Mesothelial cell of epicardium (in vitro differentiated cells): ENCODE measurements at places on chromosomes 13 and 19. TPM values are rescaled to one million over a fixed set of nuclear protein-coding genes. Genes with fewer than 3 reads are reported as not detected.
A peak's percentile ranks its signal among the peaks of the same experiment; 100 is the strongest.

DNA sequence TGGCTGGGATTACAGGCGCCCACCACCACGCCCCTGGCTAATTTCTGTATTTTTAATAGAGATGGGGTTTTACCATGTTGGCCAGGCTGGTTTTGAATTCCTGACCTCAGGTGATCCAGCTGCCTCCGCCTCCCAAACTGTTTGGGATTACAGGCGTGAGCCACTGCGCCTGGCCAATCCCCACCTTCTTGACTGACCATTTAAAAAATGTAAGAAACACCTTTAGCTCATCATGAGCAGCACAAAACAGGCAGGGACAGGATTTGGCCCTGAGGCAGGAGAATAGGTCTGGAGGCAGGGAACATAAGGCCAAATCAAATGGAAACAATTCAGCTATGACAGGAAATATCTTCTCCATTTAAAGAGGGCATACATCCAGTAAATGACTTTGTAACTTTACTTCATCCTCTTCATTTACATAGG, 1.4 kb upstream of the MPV17L2 start:
- H3K27ac ChIP-seq, result peak overlapping the region; percentile 95
- H3K4me3 ChIP-seq, result peak overlapping the region; percentile 82
- H3K4me1 ChIP-seq, result peaks cover 17% of the 10 kb centered on the region
- H3K36me3 ChIP-seq, result no peaks in the 10 kb centered on the region
- H3K27me3 ChIP-seq, result no peaks in the 10 kb centered on the region

The FGF21 gene
- total RNA-seq, result not detected in 3 replicates

DNA sequence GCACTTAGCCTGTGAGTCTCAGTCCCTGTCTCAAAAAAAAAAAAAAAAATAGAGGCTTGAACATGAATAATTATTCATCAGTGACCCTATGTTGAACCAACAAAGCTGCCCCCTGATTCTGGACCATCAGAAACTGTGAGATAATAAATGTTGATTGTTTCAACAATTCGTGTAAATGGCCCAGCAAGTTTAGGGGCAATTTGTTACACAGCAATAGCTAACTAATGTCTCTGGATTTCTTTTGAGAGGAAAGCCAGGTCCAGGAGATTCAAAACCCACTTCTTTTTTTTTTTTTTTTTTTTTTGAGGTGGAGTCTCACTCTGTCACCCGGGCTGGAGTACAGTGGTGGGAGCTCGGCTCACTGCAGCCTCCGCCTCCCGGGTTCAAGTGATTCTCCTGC, 12.5 kb upstream of the TLE6 start:
- no peaks in the 10 kb centered on the region for H3K27me3 ChIP-seq
- DNase-seq, result no peak
- no peak overlapping the region for H3K27ac ChIP-seq
- peaks cover 17% of the 10 kb centered on the region for H3K4me1 ChIP-seq

DNA sequence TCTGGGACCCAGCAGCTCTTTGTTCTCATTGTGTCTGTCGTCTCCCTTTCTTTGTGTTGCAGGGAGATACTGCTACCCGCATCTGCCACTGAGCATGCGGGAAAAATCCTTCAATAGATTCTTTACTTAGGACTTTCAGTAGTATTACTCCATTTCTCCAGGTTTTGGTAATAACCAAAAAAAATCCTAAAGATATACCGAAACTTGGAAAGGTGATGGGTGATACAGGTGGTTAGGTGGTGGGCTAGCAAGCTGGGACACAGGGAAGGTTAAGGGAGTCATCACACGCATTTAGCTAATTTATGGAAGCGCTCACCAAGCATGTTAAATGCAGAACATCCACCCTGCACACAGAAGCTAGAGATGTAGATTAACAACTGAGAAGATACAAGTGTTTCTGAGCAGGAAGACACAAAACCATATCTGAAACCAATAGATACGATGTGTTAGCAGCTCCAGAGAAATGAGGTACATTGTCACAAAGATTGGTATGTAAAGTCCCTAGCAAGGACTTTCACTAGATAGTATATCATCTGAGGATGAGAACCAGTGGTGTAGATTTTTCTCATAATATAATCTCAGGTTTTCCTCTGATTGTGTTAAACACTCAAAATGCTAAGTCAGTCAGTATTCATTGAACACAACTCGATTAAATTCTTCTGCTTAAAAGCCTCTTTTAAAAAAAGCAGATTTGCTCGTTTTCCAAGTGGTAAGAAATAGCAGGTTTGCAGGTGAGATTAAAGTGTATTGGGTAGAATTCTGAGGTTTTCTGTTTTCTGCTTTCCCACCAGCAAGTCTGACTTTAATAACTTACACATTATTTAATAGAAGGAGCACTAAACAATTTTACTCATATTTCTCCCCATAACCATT, 1.2 kb upstream of the SLAIN1 start:
- H3K27me3 ChIP-seq, result peaks cover 60% of the 10 kb centered on the region
- peaks cover 27% of the 10 kb centered on the region for H3K4me1 ChIP-seq

DNA sequence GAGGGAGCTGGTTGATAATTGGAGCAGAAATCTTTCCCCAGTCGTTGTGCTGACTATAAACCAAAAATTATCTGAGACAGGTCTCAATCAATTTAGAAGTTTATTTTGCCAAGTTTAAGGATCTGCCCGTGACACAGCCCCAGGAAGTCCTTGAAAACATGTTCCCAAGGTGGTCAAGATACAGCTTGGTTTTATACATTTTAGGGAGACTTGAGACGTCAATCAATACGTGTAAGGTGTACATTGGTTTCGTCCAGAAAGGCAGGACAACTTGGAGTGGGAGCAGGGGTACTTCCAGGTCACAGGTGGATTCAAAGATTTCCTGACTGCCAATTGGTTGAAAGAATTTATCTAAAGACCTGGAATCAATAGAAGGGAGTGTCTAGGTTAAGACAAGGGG, 17.6 kb downstream of the CFAP97D2 start:
- no peaks in the 10 kb centered on the region for H3K4me1 ChIP-seq
- no peaks in the 10 kb centered on the region for H3K27me3 ChIP-seq
- no peak overlapping the region for H3K4me3 ChIP-seq
- no peaks in the 10 kb centered on the region for H3K36me3 ChIP-seq
- no peak for DNase-seq

The ACP5 gene
- 3.9 to 4.2 TPM (median 3.9 TPM) in 3 replicates for total RNA-seq

The ZNF491 gene
- 4.7 to 6.1 TPM (median 5.8 TPM) in 3 replicates for total RNA-seq

- H3K27ac ChIP-seq, result no peak overlapping the region
- H3K27me3 ChIP-seq, result peaks cover 60% of the 10 kb centered on the region
- H3K36me3 ChIP-seq, result peaks cover 3% of the 10 kb centered on the region
Observed at GRCh38 chr19:42323473-42323851, 2.0 kb upstream of the MEGF8 start.

GRCh38 chr19:28489126-28489660, 723.8 kb downstream of the UQCRFS1 start:
- DNase-seq, result no peak
- H3K27me3 ChIP-seq, result no peaks in the 10 kb centered on the region
- H3K4me1 ChIP-seq, result no peaks in the 10 kb centered on the region
- H3K27ac ChIP-seq, result no peak overlapping the region

DNA sequence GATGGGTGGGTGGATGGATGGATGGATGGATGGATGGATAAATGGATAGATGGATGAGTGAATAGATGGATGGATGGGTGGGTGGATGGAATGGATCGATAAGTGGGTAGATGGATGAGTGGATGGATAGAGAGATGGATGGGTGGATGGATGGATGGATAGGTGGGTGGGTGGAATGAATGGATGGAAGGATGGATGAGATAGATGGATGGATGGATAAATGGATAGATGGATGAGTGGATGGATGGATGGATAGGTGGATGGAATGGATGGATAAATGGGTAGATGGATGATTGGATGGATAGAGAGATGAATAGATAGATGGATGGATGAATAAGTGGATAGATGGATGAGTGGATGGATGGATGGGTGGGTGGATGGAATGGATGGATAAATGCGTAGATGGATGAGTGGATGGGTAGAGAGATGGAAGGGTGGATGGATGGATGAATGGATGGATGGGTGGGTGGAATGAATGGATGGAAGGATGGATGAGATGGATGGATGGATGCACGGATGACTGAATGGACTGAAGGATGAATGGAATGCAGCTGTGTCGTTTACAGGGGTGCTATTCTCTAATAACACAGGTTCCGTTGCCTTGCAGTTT, 21.8 kb downstream of the PRR22 start:
- no peaks in the 10 kb centered on the region for H3K36me3 ChIP-seq
- no peak overlapping the region for H3K4me3 ChIP-seq
- peaks cover 2% of the 10 kb centered on the region for H3K27me3 ChIP-seq
- DNase-seq, result no peak
- no peaks in the 10 kb centered on the region for H3K4me1 ChIP-seq

- no peaks in the 10 kb centered on the region for H3K36me3 ChIP-seq
- no peak overlapping the region for H3K4me3 ChIP-seq
- H3K4me1 ChIP-seq, result peaks cover 7% of the 10 kb centered on the region
- H3K27me3 ChIP-seq, result no peaks in the 10 kb centered on the region
- no peak overlapping the region for H3K27ac ChIP-seq
- no peak for DNase-seq
Observed at GRCh38 chr13:66264971-66265370, 965.2 kb downstream of the PCDH9 start.

The KRTDAP gene
- total RNA-seq, result 1.9 to 3.3 TPM (median 2.5 TPM) in 3 replicates

- no peak overlapping the region for H3K4me3 ChIP-seq
- H3K36me3 ChIP-seq, result peaks cover 22% of the 10 kb centered on the region
- no peaks in the 10 kb centered on the region for H3K4me1 ChIP-seq
- no peak overlapping the region for H3K27ac ChIP-seq
Observed at GRCh38 chr19:38197937-38198704, 25.9 kb downstream of the DPF1 start.

DNA sequence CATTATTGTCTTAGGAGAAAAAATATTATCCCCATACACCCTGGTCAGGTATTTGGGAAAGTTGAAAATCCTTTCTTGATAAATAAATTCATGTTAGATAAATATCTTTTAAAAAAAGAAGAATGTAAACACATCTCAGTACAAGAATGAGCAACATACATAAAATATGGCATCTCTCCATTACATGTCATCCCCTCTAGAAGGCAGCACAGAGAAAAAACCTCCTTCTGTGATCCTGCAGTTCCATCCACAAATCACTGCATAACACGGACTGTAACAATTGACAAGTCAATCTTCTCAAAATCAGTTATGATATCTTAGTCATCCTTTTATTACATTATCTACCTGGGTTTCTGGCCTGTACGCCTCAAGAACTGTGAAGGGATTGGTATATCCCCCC, 683.9 kb upstream of the KLHL1 start:
- peaks cover 6% of the 10 kb centered on the region for H3K4me1 ChIP-seq
- H3K27ac ChIP-seq, result no peak overlapping the region
- DNase-seq, result no peak

DNA sequence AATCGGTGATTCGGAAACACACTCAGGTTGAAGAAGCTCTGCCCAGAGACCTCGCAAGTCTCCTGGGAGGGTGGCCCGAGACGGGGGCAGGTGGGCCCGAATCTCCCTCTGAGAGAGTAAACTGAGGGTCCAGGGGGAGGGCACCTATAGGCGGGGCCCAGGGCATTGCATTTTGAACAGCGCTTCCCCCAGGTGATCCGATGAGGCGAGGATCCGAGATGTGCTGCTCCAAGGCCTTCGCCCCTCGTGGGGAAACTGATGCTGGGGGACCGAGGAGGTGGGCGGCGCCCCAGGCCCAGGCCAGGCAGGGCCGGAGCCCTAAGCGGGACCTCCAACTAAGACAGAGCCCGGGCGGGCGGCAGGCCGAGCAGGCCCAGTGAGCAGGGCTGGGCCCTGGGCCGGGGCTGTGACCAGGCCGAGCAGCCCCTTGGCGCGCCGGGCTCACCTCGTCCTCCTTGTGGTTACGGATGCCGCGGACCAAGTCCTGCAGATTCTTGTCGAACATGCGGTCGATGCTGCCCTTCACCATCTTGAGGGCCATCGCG, 500 bp downstream of the AP3D1 start:
- H3K4me1 ChIP-seq, result peaks cover 26% of the 10 kb centered on the region
- peak overlapping the region; percentile 82 for H3K4me3 ChIP-seq

The RETN gene
- not detected in 3 replicates for total RNA-seq

The ZNF283 gene
- 19.1 to 20.8 TPM (median 20.4 TPM) in 3 replicates for total RNA-seq

- H3K4me3 ChIP-seq, result no peak overlapping the region
- peaks cover 8% of the 10 kb centered on the region for H3K4me1 ChIP-seq
- H3K36me3 ChIP-seq, result no peaks in the 10 kb centered on the region
- peaks cover 93% of the 10 kb centered on the region for H3K27me3 ChIP-seq
- no peak for DNase-seq
- no peak overlapping the region for H3K27ac ChIP-seq
Observed at GRCh38 chr13:112347986-112348385, 28.2 kb upstream of the SPACA7 start.

DNA sequence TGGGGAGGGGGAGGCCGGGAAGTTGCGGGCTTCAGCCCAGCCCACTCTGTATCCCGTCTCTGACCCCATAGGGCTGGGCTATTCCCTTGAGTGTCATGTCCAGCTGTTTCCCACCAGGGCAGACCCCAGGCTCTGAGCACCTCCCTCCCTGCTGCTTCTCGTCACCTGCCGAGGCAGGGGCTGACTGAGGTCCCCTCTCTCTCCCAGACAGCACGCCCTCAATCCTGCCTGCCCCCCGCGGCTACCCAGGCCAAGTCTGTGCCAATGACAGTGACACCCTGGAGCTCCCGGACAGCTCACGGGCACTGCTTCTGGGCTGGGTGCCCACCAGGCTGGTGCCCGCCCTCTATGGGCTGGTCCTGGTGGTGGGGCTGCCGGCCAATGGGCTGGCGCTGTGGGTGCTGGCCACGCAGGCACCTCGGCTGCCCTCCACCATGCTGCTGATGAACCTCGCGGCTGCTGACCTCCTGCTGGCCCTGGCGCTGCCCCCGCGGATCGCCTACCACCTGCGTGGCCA, 625 bp downstream of the F2RL3 start:
- H3K27ac ChIP-seq, result no peak overlapping the region
- H3K4me1 ChIP-seq, result peaks cover 2% of the 10 kb centered on the region
- H3K4me3 ChIP-seq, result no peak overlapping the region
- peaks cover 10% of the 10 kb centered on the region for H3K27me3 ChIP-seq
- no peaks in the 10 kb centered on the region for H3K36me3 ChIP-seq
- DNase-seq, result no peak

DNA sequence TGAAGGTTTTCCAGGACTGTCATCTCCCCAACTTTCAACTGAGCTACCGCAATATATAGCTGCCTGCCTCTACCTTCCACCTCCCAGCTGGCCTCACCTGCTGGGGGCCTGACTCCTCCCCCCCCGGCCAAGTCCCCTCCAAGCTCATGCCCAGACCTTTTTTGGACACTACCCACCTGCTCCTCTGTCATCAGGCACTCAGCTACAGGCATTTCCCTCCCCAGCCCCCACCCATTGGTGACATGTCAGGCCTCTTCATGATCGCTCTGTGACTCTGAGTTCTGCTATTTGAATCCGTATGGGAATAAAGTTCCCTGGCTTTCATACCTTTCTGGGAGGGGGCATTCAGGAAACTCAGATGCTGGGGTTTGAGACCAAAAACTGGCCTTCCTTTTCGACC, 1.8 kb downstream of the PRKACA start:
- DNase-seq, result no peak
- peaks cover 35% of the 10 kb centered on the region for H3K4me1 ChIP-seq
- no peak overlapping the region for H3K27ac ChIP-seq
- H3K27me3 ChIP-seq, result no peaks in the 10 kb centered on the region
- H3K36me3 ChIP-seq, result no peaks in the 10 kb centered on the region
- H3K4me3 ChIP-seq, result peak overlapping the region; percentile 87

DNA sequence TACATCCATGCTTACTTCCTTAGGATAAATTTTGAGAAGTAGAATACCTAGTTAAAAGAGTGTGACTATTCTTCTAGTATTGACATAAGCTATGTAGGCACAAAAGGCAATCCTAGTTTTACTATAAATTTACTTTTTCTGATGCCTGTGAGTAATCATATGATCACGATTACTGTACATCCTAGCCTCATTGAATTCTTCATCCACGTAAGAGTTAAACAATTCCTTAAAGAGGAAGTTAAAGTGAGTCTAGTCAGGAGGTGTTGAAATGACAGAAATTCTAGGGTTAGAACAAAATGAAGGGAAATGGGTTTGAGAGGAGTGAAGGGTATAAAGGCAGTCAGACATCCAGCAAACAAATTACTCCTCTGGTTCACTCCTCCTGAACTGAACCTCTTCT, at the start of gene ACOD1:
Gene ACOD1, plus strand, starts transcription at position 363 of the 400 bp plus-strand sequence. CDS start 48 bp downstream, outside the sequence.
- no peak for DNase-seq
- peaks cover 34% of the 10 kb centered on the region for H3K27me3 ChIP-seq
- no peaks in the 10 kb centered on the region for H3K36me3 ChIP-seq
- H3K27ac ChIP-seq, result no peak within 1 kb of the TSS
- H3K4me1 ChIP-seq, result peaks cover under 1% of the 10 kb centered on the region
